CD4-positive, alpha-beta T cell treated with Interleukin-4 for 1 hour (primary cell): ENCODE measurements at places on chromosomes 3 and 15.

- no peak for DNase-seq
Measured at GRCh38 chr15:85955501-85956391, 123.9 kb upstream of the AGBL1 start.

DNA sequence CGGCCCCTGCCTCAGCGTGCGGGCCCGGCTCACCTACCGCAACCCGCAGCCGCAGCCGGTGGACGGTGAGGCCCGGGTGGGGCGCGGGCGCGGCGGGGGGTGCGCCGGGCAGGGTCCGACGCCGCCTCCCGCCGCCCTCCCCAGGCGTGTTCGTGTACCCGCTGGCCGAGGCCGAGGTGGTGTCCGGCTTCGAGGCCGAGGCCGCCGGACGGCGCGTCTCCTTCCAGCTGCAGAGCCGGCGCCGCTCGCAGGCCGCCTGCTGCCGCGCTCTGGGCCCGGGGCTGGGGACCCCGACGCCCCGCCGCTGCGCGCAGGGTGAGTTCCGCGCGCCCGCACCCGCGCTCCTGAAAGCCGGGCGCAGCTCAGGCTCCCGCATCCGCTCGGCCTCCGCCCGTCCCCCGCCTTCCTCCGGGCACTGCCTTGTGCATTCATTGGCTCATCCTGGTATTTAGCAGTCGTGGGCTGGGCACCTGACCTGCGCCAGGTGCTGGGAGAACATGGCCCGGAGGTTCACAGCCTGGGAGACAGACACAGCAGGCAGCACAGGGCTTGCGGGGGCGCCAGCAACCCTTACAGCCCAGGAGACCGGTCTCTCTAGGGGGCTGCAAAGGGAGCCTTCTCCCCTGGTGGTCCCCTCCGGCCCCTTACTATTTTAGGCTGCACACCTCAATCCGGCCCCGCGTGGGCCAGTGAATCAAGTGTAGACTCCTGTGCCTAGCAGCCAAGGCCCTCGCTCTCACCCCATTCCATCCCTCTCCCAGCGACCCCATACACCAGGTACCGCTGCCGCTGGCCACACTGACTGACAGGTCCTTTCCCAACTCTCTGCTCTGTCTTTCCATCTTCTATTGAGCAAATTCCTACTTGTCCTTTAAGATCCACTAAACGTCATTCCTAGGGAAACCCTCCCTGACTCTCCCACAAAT lies 1.5 kb downstream of the VWA5B2 start:
- no peak for DNase-seq

DNA sequence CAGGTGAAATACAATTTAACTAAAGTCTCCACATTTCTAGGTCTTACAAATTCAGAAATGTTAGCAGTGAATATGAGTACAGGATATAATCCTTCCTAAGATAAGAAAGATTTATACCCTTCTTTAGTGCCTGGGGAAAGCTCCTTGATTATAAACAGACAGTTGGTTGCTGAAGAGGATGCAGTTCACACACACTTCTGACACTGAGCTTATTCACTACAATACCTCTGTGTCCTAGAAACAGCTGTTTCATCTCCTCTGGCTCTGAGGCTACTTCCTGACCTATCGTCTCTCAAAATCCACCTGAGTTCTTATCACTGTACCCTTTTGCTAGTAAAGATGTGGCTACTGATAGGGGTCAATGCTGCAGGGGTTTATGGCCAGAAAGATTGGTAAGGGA lies 57.1 kb downstream of the TP63 start:
- no peak for DNase-seq

DNA sequence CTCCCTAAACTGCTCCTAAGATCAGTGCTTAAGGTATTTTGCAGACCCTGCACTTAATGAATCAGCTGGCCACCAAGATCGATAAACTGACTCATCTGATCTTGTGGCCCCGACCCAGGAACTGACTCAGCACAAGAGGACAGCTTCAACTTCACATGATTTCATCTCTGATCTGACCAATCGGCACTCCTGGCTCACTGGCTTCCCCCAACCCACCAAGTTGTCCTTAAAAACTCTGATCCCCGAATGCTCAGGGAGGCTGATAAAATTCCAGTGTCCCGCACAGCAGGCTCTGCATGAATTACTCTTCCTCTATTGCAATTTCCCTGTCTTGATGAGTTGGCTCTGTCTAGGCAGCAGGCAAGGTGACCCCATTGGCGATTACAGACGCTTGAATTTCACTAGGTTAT lies 13.5 kb downstream of the HTR3E start:
- DNase-seq = no peak

- DNase-seq = no peak
Measured at GRCh38 chr15:37057831-37058230, 42.5 kb downstream of the MEIS2 start.

DNA sequence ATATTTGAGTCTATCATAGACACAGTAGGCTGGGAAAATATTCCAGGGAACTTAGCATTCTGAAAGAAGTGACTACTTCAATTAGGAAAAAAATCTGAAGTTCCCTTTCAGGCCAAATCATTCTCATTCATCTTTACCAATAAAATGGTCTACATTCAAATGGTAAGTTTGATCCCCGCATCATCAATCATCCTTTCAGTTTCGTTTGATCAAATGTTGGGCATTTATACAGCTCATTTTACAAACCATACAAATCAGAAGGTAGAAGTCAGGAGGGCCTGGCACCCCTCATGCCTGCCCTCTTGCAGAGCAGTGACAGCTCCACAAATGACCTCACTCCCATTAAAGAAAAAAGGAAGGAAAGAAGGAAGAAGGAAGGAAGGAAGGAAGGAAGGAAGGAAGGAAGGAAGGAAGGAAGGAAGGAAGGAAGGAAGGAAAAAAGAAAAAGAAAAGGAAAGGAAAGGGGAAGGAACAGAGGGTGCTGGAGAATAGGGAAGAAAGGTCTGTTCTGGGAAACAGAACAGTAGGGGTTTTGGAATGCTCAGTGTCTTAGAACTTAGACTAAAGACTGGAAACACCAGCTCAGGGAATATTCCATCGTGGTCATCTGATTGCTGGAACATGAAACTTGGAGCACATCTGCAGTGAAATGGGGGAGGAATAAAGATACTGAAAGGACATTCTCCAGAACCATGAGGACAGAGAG lies 86.1 kb downstream of the XXYLT1 start:
- DNase-seq = no peak

DNA sequence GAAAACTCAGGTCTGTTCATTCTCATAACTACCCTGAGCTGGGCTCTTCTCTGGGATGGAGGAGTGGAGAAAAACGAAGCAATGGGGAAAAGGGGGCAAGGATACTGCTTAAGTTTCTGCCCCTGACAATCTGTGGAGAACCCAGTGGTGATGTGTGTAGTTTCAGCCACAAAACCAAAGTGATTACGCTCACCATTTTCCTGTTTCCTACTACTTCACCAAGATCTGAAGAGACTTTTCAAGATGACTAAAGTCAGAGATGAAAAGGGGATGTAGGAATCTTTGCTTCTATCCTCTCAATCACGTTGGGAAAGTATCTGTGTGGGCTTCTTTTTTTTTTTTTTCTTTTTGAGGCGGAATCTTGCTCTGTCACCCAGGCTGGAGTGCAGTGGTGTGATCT lies 8.3 kb upstream of the UBE2E1 start:
- DNase-seq = no peak

DNA sequence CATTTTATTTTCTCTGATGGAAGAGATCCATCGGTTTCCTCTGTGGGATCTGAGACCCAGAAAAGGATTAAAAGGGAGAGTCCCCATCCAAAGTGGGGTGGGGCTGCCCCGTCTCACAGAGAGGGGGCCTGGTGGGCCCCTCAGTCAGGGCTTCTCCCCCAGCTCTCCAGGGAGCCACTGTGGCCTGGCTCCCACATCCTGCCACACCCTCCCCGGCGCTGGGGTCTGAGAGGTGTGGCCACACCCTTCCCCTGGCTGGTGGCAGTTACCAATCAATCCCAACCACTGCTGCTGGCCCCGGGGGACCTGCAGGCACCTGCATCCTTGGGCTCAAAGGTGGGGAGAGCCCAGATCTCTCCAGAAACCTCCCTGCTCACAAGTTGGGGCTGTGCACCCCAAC lies 161.8 kb upstream of the IQSEC1 start:
- no peak for DNase-seq

- no peak for DNase-seq
Measured at GRCh38 chr3:113747283-113748046, 630 bp downstream of the ATP6V1A start.

DNA sequence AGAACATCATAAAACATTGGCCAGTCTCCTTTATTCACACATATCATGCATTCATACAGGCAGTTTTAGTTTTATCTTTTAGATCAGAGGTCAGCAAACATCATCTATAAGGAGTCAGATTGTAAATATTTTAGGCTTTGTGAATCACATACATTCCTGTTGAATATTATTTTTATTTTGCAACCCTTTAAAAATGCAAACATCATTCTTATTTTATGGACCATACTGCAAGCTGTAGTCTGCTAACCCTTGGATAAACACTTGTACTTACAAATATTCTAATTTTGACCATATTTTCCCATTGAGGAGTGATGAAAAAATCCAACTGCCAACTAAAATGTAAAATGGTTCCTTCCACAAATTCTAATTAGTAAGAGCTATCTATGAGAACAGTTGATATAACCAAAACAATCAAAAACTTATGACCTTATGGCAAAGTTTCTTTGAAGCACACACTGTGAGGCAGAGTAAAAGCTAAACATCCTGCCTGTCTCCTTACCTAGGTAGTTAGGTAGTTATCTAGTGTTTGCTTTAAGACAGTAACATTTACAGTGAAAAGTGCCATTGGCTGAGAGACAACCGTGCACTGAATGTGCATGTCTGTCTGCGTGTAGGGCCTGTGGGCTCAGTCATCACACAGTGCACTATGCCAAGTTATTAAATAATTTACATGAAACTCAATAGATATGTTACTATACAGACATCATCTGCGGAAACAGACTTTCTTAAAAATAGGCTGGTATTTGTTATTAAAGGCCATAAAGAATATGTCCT lies 57.7 kb downstream of the PIK3R4 start:
- no peak for DNase-seq

DNA sequence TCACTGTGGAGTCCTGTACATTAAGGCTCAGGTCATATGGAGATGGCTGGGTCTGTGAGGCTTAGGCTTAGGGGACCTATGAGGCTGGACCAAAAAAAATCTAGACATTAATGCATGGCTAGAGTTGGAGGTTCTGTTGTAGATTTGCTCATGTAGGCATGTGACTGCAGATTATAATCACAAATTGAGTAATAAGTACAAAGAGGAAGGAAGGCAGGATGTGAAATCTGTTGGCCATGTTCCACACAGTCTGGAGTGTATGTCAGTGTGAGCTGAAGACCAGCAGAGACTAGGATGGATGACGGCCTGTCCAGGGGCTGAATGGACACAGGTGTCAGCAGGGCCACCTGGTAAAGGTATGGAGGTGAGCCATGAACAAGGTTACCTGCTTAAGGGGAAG lies at the start of gene ST3GAL6:
ST3GAL6 (plus strand) TSS at position 265 of the 400 bp plus-strand sequence. CDS start 5,101 bp downstream, outside the sequence.
- peak; percentile 29 for DNase-seq

GRCh38 chr15:71254491-71254890 lies 139.2 kb downstream of the THSD4 start:
- no peak for DNase-seq

GRCh38 chr3:44055951-44056350 lies 185.7 kb upstream of the TOPAZ1 start:
- DNase-seq = no peak

- DNase-seq = no peak
Measured at GRCh38 chr3:53805463-53806159, 40.6 kb downstream of the CHDH start.

GRCh38 chr3:40845916-40846315 lies 321.2 kb downstream of the ZNF621 start:
- no peak for DNase-seq

- no peak for DNase-seq
Measured at GRCh38 chr3:165128544-165128943, 50.2 kb upstream of the SI start.
